ENCODE measurements at places on chromosomes 5 and 9.

GRCh38 chr9:95229230-95229915 lies 88.1 kb downstream of the FANCC start:
- no peak for DNase-seq

DNA sequence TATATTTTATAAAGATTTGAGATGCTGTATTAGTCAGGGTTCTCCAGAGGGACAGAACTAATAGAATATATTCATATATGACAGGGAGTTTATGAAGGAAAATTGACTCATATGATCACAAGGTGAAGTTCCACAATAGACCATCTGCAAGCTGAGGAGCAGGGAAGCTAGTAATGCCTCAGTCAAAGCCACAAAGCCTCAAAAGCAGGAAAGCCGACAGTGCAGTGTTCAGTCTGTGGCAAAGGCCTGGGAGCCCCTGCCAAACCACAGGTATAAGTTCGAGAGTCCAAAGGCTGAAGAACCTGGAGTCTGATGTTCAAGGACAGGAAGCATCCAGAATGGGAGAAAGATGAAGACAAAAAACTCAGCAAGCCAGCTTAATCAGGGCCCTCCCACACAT lies 382.2 kb downstream of the LRRC70 start:
- no peak for DNase-seq

DNA sequence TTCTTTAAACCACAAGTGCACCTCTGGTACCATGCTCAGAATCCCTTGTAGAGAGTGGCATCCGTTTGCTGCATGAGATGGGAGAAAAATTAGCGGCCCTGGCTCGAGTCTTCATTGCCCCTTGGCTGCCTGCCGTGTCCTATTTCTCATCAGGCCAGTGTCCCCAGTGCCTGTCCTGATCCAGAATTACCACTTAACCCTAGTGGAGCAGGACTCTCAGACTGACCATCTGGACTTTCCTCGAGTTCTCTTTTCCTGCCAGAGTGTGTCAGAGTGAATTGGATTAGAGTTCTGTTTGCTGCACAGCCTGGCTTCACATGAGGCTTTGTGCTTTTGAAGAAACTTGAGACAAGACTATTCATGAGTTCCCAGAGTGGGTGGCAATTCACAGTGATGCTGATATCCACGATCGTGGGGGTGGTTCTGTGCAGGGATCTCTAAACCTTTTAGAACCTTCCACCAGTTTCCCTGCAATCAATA lies 92.6 kb downstream of the C9orf152 start:
- no peak for DNase-seq

DNA sequence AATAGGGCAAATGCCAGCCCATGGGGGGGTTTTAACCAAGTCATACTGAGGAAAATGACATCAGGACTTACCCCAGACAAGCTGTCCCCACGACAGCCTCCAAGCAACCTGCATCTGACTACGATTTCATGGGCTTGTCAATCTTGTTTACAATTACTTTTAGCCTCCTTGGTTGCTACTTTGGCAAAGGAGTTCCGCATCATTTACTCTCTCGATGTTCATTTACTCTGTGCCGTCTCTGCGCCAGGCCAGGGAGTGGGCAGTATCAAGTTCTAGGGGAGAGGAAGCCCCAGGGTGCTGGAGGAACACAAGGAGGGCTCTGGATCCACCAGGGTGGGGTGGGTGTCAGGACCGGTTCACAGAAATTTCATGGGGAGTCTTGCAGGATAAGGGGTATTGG lies 23.9 kb downstream of the PTPN3 start:
- DNase-seq = no peak

DNA sequence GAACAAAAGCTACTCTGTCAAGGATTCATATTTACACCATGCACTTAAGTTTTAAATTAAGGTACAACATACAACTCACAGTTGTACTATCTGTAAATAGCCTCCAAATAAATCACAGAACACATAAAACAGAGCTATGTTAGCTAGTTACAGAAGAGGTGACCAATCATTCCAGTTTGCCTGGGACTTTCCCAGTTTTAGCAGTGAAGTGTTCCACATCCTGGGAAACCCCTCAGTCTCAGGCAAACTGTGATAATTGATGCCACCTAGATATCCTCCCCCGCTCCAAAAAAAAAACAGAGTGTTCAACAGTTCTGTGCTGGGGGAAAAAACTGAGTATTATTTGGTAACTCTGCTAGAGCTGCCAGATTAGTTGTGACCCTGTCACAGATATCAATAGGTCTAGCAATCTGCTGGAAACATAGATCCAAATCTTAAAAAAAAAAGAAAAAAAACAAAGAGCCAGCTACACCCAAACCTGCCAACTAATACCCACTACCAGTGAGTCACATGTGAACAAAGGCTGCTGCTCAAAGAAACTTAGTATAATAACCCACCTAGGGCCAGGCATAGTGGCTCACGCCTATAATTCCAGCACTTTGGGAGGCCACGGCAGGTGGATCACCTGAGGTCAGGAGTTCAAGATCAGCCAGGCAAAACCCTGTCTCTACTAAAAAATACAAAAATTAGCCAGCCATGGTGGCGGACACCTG lies 5.7 kb downstream of the TBCA start:
- no peak for DNase-seq

GRCh38 chr5:50768634-50769033 lies 102.2 kb downstream of the PARP8 start:
- no peak for DNase-seq

DNA sequence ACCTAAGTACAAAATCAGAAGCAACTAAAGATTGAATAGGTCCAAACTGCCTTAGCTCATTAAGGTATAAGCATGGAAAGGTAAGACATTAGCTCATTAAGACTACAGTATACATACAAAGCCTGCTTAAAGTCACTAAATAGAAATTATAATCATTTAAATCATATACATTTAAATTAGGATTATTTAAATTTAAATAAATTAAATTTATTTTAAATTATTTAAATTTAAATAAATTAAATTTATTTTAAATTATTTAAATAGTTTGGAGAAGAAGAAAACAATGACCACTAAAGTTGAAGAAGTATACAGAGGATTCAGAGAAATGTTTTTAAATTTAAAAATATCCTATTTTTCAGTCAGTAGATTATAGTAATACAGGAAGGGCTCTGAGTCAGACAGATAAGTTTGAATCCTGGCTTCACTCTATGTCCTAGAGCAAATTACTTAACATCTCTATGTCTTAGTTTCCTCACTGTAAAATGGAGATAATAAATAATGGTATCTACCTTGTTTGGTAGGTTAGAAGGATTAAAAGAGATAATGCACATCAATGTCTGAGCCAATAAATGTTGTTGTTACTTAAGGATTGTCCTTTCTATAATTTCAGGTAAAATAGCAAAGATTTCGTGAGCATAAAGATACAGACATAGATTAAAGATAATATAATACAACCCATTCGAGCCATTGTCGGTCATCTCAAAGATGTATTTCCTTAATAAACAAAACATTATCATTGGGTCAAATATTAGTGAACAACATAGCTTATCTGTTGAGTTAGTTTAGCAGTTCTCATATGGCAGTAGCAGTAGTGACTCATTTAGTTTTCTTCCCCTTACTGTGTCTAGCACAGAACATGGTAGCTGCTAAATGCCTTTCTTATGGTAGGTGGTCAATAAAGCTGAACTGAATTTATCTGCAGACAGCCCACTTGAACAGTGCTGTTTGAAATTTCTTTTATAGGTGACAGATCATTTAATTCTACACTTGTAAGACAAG lies 100.6 kb downstream of the KIAA0825 start:
- no peak for DNase-seq

GRCh38 chr5:77218263-77218662 lies 7.8 kb downstream of the PDE8B start:
- no peak for DNase-seq

GRCh38 chr5:82163452-82164175 lies 114.5 kb downstream of the RPS23 start:
- DNase-seq = peak; percentile 7

GRCh38 chr9:6072865-6073264 lies 57.4 kb upstream of the RANBP6 start:
- DNase-seq = no peak

- DNase-seq = no peak
Measured at GRCh38 chr9:105633411-105633810, 28.8 kb upstream of the TAL2 start.

DNA sequence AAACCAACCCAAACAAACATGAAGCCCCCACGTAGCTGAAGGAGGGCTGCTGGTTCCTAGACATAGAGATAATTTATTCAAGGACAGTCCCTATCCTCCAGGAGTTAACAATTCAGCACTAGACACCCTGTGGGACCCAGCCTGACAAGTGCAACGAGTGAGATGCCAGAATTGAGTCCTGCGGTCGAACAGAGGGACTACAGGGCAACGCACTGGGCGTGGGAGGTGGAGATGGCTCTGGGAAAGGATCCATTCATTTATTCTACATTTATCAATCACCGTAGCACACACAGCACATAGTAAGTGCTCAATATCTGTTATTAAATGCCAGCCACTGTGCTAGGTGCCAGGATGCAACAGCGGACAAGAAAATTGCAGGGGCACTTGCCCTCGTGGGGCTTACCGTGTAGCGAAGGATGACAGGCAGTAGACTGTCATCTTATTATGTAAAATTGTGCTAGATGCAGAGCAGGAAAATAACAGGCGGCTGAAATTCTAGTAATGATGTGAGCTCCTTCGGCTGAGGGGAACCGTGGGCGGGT lies 855 bp upstream of the ARHGAP26 start:
- DNase-seq = no peak

DNA sequence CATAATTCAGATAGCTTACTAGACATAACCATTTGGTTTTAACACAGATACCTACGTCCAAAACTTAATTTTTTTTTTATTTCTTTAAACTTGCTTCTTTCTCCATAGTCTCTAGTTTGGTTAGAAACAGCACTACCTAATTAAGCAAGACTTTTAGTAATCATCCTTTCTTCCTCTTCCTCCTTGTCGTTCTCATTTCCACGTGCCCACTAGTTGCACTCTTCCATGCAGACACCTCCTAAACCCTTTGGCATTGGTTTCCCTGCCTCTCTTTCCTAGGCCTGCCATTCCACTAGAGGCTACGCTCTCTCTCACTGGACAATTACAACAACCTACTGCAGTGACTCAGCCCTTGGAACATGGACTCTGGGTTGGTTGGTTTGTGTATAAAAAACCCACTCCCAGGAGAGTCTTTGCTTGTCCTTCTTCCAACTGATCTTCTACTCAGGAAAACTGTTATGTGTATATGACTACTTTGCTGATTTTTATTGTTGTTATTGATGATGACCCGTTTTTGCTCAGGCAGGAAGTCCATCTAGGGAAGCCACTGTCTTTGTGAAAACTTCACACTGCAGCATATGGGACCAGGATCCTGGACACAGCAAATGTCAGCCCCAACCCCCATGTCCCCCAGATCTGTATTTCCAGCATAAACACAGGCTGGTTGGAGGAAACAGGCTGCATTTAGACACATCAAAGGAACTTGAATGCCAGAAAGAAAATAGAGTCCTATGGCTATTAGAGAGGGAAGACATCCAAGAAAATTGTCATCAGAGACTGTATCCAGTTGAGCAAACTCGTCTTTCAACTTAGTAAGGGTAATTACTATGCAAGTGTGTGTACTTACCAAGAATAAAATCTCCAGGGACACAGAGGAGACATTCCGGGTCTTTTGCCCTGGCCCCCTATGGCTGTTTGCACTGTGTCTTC lies 503.2 kb downstream of the GADD45G start:
- no peak for DNase-seq

- no peak for DNase-seq
Measured at GRCh38 chr9:27336126-27336525, 39.2 kb upstream of the EQTN start.

DNA sequence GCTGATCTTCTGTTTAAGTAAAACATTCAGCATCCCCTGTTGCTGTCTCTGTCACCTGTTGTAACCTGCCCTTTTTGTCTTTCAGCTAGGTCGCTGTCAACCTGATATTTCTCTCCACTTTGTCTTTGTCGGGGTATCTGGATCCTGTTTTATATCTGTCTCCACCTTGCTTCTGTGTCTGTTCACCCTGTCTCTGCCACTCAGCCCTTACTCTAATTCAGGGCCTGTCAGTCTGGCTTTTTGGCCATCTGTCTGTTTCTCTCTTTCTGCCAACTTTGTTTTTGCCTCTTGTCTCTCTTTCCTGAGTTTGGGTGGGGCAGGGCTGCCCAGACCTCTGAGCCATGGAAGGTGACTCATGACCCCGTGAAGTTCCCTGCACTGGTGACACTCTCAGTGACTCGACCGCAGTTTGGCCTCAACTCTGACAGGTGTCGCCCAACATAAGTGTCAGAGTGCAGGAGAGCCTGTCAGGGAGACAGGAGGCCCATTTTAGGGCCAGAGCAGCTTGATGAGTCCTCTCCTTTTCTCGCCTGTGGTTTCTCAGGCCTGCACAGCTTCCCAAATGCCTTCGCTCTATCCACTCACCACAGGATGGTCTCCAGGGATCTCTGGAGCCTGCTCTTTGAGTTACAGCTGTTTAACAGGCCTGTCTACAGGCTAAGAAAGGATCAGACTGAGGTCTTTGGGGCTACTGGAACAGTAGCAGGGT lies 868 bp downstream of the ZBTB43 start:
- DNase-seq = peak; percentile 88

- no peak for DNase-seq
Measured at GRCh38 chr5:33781286-33781685, 110.5 kb downstream of the ADAMTS12 start.

- no peak for DNase-seq
Measured at GRCh38 chr5:156927545-156927944, 35.5 kb downstream of the TIMD4 start.

- DNase-seq = no peak
Measured at GRCh38 chr9:81031422-81032029, 657.8 kb downstream of the TLE1 start.

- peak; percentile 92 for DNase-seq
Measured at GRCh38 chr9:136051837-136052471, 43.1 kb downstream of the NACC2 start.

DNA sequence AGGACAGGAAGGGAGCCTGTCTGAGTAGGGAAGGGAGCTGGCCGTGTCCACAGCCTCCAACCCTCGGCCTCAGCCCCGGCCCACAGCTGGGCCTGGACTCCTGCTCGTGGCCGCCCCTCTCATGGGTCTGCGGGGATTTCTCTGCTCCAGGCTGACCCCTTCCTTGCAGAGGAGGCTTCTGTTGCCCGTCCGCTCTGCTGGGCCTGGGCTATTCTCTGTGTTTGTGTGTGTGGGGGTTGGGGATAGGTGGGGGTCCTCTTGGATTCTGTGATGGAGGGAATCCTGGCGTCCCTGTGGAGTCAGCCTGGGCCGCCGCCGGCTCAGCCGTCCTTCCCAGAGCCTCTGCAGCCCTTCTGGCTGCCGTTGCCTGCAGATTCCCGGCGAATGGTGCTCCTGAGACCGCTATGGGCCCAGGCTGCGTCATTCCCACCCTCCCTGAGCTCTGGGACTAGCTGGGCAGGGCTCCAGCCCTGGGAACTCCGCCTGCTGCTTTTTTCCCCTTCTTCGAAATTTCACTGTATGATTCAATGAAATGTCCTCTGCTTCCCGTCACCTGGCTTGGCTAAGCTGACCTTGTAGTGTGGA lies 64.2 kb downstream of the FGF18 start:
- DNase-seq = no peak

All from LoVo (cell line).